Spinal cord (tissue), 10 donors: ENCODE measurements at places on chromosomes 2 and 18. TPM values are rescaled to one million over a fixed set of nuclear protein-coding genes. Genes with fewer than 3 reads are reported as not detected.

DNA sequence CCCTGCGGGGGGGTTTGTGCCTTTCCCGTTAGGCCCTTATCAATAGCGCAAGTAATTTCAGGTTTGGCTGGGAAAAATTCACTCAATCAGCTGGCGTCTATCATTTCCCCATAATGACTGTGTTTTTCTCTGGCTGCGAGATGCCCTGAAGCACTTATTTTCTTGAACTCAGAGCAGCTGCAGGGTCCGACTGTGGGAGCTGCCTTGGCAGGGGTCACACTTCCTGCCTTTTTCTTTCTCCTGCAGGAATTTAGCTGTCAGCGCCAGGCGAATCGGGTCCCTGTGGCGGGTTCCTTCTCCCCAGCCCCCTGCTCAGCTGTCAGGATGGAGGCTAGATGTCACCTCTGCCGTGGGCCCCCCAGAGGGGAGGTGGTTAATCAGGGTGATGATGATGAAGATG lies 81.3 kb upstream of the HPCAL1 start:
- no peak for DNase-seq

DNA sequence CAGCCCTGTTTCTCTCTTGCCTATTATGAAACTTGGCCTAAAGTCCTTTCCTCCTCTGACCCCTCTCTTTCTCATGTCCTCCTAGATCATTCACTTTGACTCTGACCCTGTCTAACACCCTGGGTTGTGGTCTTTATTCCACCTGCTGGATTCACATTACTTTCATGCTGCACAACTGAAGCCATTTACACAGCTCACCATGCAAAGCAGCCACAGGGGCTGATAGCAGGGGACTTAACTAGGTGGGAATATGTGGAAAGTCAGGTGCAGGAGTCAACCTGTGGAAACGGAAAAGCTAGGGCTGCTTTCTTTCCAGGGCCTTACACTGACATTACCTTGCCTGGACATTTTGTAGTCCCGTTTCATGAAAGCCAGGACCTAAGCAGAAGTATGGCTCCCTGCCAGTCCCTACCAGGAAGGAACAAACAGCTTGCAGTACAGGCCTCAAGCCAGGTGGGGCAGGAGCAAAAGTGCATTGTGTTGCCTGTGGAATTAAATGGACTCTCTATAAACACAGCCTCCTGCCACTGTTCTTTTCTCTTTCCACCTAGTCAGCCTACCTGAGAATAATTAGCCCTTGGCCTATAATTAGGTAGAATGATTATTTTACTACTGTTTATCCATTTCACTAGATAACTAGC lies 11.8 kb downstream of the MAPRE3 start:
- peak; percentile 63 for DNase-seq

- DNase-seq = no peak
Measured at GRCh38 chr18:75441896-75442295, 14.4 kb upstream of the SMIM21 start.

- no peak for DNase-seq
Measured at GRCh38 chr2:179107737-179108136, 57.8 kb upstream of the CCDC141 start.

Gene ANKRD30BL
- polyA plus RNA-seq = 4.6 TPM

Gene PAIP2B
- 22.2 TPM for polyA plus RNA-seq
